ENCODE measurements at places on chromosomes 13 and 19.

DNA sequence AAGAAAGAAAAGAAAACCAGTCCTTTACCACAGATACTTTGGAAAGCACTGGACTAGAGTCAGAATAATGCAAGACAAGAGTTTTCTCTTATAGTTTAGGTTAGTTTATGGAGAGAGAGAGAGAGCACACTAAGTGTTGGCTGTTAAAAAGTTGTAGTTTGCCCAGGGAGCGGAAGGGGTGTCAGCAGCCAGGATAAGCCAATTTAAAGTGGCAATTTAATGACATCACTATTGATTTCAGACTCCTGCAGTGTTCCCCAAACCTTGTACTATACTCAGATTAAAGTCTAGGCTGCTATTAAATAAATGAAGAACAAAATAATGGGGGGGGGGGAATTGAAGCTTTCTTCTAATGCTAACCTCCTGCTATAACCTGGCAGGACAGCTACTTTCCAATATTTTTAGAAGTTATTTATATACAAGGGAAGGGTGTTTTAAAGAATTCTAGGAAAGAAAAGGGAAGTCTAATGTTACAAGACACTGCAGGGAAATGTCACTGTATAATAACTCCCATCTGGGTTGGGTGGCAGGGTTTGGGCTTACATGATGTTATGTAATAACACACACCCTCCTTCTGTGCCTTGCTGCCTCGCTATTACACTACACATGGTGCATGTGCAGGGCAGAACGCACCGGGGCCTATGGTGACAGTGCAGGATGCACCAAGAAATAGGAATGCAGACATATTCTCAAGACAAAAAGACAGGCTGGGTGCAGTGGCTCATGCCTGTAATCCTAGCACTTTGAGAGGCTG lies 19.9 kb downstream of the TPT1 start:
- no peak for DNase-seq

- no peak for DNase-seq
Observed at GRCh38 chr19:18776736-18777135, 14.4 kb downstream of the COMP start.

DNA sequence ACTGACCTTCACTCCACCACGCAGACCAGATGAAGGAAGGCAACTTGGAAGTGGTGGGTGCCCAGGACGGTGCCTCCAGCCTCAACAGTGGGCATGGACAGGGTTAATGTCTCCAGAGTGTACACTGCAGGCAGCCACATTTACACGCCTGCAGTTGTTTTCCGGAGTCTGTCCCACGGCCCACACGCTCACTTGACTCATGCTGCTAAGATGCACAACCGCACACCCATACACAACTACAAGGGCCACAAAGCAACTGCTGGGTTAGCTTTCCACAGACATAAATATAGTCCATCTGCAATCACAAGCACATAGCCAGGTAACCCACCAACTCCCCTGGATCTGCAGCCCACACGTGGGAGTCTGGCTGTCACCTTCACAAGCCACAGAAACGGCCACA lies 12.6 kb upstream of the AXL start:
- no peak for DNase-seq

- no peak for DNase-seq
Observed at GRCh38 chr13:38687246-38688229, 661 bp downstream of the FREM2 start.

- no peak for DNase-seq
Observed at GRCh38 chr19:22609630-22610029, 24.5 kb upstream of the ZNF492 start.

DNA sequence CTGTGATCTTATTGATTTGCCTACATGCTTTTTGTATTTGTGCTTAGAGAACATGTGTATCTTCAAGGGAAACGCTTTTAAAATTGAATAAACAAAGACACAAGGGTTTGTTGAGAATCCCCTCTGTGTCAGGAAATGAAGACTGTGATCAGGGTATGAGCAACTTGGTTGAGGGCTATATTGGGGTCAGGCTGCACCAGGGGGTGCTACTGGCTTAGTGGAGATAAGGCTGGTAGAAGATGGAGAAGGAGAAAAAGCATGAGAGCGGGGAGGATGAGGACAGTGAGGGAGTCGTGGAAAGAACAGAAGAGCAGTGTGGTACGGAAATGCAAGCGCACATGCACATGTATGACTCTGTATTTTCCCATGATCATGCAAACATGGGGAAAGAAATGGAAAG lies 201.6 kb downstream of the MTUS2 start:
- DNase-seq, result no peak
